ENCODE measurements at places on chromosomes 16 and 17.
A peak's percentile ranks its signal among the peaks of the same experiment; 100 is the strongest.

GRCh38 chr16:4283939-4284338 lies 11.1 kb upstream of the TFAP4 start:
- no peak for DNase-seq
- H3K36me3 ChIP-seq = no peaks in the 10 kb centered on the region
- no peak overlapping the region for H3K4me3 ChIP-seq
- H3K4me1 ChIP-seq = peaks cover 5% of the 10 kb centered on the region
- no peak overlapping the region for H3K27ac ChIP-seq
- no peaks in the 10 kb centered on the region for H3K27me3 ChIP-seq

DNA sequence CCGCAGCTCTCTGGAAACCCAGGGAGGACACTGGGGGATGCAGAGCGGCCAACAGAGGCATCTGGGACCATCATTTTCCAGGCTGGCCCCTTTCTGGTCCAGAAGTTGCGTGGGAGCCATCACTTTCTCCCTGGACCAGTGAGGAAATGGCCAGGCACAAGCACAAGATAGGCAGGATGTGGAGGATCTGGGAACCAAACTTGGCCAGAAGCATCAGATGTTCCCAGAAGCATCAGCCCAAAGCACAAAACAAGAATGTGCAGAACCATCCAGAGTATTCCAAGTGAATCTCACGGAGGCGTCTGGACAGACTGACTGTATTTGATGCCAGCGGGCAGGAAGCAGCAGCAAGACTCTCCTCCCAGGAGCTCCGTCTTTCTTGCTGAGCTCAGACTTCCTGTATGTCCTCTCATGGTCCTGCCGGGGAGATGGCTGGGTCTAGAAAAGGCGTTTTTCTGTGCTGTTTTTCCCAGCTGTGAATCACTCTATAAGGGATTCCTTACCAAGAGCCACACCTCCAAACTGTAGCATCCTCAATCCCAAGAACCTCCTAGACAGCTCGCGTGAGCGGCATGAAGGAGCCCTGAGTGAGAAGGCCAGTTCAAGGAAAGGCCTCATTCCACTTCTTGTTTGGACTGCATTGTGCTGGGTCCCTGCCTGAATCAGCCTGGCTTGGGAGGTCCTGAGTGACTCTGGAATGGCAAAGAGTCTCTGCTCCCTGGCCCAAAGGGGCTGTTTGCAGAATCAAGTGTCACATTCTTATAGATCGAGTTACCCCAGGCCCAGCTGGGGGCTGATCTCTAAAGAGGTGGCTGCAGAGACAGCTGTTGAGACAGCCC lies 49.5 kb upstream of the MTSS2 start:
- no peak overlapping the region for H3K4me3 ChIP-seq
- H3K4me1 ChIP-seq = peaks cover 32% of the 10 kb centered on the region
- H3K27me3 ChIP-seq = no peaks in the 10 kb centered on the region

GRCh38 chr17:19242926-19243325 lies 5.8 kb downstream of the EPN2 start:
- no peak overlapping the region for H3K27ac ChIP-seq
- H3K36me3 ChIP-seq = no peaks in the 10 kb centered on the region
- H3K27me3 ChIP-seq = no peaks in the 10 kb centered on the region
- peaks cover 20% of the 10 kb centered on the region for H3K4me1 ChIP-seq
- no peak overlapping the region for H3K4me3 ChIP-seq

DNA sequence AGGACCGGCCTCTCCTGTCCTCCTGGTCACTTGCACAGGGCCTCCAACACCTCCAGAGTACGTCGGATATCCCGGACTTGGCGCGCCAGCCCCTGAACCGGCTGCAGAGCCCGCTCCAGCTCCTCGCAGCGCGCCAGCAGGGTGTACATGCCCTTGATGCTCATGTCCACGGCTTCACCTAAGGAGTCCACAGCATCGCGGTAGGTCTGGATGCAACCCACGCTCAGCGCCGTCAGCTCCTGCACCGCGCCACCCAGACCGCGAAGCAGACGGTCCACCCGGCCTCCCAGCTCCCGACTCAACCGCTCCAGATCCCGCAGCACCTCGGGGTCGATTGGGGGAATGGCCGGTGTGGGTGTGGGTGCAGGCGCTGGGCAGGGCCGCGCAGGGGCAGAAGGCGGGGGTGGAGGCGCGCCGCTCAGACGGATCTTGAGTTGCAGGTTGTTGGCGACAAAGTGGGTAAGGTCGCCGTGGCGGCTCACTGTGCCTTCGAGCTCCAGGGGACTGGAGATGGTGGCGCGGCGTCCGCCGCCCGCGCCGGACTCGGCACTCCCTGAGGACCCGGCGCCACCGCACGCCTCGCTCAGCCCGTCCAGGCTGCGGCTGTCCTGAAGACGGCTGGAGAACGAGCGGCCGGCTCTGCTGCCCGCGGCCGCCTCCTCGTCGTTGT lies 804 bp downstream of the BORCS6 start:
- H3K4me1 ChIP-seq = peaks cover 14% of the 10 kb centered on the region
- H3K27me3 ChIP-seq = no peaks in the 10 kb centered on the region
- H3K4me3 ChIP-seq = peak overlapping the region; percentile 81
- H3K27ac ChIP-seq = peak overlapping the region; percentile 96

DNA sequence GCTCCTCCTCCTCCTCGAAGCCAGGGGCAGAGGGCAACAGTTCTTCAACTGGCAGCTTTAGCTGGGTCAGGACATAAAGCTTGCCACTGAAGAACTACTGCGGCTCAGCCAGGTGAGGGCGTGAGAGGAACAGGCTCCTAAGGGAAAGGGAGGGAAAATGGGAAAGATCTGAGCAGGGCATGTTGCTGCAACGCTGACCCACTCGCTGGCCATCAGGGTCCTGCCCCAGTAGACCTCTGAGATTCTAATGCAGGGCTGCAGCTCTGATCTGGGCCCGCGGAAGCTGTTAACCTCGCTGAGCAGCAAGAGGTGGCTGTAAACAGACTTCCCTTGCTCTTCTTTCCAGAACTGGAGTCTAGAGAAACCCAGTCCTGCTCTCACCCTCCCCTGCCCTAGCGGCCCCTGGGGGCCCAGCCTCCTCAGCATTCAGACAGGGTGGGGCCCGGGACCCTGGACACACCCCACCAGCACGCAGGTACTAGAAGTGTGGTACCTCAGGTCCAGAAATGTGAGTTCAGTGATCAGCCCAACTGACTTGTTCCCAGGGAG lies 3.8 kb upstream of the TLCD2 start:
- no peaks in the 10 kb centered on the region for H3K27me3 ChIP-seq
- peak; percentile 62 for DNase-seq
- peaks cover 22% of the 10 kb centered on the region for H3K36me3 ChIP-seq
- H3K4me3 ChIP-seq = peak overlapping the region; percentile 99
- H3K4me1 ChIP-seq = peaks cover 16% of the 10 kb centered on the region
- peak overlapping the region; percentile 85 for H3K27ac ChIP-seq

DNA sequence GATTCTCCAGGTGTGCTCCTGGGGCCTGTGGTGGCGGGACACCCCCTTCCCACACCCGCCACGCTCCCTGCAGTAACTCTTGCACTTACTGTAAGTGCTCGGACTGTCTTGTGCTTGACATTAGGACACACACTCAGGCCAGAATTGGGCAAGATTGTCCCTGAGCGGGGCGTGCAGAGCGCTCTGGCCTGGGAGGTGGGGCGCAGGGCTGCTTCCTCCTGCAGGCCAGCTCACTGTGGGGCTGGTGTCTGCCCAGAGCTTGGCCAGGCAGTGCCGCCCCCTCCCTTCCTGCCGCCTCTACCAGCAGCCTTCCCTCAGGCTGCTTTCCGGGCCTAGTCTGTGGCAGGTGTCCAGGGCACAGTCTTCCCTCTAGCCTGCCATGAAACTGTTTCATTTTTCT lies 6.1 kb upstream of the ATP6V0C start:
- H3K27ac ChIP-seq = peak overlapping the region; percentile 21
- peaks cover under 1% of the 10 kb centered on the region for H3K4me1 ChIP-seq
- H3K36me3 ChIP-seq = no peaks in the 10 kb centered on the region
- H3K4me3 ChIP-seq = no peak overlapping the region

DNA sequence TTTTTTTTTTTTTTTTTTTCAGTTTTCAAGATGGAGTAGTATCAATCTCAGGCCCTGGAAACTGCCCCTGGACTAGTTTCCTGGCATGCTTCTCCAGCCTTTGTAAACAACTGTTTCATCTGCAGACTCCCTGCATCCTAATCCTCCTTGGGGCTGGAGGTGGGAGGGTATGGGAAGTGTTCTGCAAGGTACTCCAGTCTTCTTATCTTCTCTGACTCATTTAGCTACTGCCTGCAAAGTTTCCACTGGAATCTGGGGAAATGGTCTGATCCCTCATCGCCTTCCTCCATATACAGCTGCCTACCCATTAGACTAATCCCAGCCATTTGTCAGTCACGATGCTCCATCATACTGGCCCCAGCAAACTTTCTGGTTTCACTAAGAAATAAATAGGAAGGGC lies 21.5 kb downstream of the COPZ2 start:
- no peak overlapping the region for H3K4me3 ChIP-seq
- H3K4me1 ChIP-seq = peaks cover 4% of the 10 kb centered on the region

- no peaks in the 10 kb centered on the region for H3K36me3 ChIP-seq
- no peaks in the 10 kb centered on the region for H3K4me1 ChIP-seq
- H3K4me3 ChIP-seq = no peak overlapping the region
- H3K27ac ChIP-seq = no peak overlapping the region
- H3K27me3 ChIP-seq = no peaks in the 10 kb centered on the region
Observed at GRCh38 chr16:83989300-83989699, 21.3 kb downstream of the NECAB2 start.

Measured in ascending aorta (tissue), 2 donors.